Effector memory CD8-positive, alpha-beta T cell (primary cell): ENCODE measurements at places on chromosomes 3 and 15.

DNA sequence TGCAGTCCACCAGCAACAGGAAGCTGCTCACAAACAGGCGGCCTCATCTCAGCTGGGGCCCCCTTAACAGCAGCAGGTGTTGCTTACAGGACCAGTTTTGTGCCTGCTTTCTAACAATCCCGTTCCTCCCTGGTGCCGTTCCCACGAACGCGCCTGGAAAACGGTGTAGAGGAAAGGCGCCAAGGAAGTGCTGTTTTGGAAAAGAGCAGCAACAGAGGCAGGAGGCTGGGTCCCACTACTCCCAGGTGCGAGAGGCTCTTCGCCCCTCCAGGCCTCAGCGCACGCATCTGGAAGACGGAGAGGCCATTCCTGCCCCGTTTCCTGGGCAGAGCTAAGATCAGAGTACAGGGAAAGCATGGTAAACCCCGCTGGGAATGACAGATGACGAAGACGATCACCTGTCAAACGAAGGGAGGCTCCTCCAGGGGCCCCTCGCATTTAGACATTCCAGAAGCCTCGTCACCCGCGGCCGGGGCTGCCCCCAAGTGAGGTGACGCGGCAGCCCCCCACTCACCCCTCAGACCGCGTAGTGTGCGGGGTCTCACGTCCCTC, 603 bp downstream of the SCAPER start:
- DNase-seq: no peak

DNA sequence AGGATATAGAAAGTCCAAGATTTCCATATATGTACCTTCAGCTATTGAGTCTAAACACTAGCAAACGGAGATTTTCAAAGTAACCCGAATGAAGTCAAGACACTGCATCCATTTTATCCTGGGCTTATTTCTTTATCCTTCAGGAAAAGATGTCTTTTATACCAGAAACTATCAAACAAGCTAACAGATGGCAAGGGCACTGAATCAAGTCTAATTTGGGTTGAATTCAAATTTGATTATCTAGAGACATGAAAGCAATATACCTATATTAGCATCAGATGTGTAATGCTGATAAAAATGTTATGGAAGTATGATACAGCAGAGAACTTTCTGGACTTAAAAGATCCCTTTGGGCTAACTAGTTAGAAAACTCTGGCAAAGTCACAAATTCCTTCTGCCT, 138.3 kb upstream of the TSPAN3 start:
- no peak for DNase-seq

DNA sequence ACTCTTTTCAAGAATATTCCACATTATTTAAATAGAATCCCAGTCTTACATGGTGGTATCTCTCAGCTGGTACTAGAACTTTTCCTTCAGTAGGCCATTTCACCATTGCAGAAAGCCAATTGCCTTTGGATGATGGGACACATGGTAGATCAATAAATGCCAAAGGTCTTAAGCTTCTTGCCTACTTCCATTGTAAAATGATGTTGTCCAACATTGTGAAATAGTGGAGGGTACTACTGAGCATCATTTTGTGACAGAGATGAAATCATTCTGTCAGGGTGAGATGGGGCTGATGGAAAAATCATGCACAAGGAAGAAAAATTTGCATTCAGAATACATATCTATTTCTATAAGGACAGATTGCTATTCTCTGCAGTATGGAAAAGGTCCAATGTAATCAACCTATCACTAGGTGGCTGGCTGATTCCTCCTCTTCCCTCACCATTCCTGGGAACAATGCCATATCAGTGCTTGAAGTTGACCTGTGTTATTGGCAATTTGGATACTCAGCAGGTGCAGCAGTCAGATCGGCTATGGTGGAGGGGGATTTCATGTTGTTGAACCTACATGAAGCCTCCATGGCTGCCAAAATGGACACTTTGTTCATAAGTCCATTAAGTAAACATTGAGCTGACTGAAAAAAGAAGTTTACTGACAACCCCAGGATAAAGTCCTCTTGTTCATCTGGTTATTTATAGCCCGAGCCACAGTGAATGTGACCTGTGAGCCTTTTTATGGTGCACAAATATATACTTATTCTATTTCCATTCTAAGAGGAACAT, 596.9 kb upstream of the ARPP21 start:
- DNase-seq: no peak

- DNase-seq: no peak
Observed at GRCh38 chr3:140614001-140614400, 63.9 kb upstream of the TRIM42 start.

- DNase-seq: peak; percentile 99
Observed at GRCh38 chr3:48556796-48557626, at the start of gene PFKFB4. PFKFB4 (minus strand) TSS chr3:48556803; CDS start chr3:48556777, 26 bp downstream.

DNA sequence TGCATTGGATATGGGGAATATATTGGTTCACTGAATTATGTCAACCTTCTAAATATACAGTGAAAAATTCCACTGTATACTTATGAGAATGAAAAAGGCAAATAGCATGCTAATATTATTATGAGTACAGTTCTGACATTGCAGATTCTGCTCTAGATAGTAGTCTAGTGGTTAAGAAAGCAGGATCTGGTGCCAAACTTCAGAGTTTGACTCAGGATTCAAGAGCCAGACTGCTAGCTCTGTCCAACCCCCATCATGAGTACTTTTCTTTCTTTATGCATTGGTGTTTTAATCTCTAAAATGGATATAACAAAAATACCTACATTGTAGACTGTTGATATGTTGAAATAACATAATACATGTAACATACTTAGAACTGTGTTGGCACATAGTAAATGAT, 57.3 kb upstream of the PLSCR4 start:
- no peak for DNase-seq

DNA sequence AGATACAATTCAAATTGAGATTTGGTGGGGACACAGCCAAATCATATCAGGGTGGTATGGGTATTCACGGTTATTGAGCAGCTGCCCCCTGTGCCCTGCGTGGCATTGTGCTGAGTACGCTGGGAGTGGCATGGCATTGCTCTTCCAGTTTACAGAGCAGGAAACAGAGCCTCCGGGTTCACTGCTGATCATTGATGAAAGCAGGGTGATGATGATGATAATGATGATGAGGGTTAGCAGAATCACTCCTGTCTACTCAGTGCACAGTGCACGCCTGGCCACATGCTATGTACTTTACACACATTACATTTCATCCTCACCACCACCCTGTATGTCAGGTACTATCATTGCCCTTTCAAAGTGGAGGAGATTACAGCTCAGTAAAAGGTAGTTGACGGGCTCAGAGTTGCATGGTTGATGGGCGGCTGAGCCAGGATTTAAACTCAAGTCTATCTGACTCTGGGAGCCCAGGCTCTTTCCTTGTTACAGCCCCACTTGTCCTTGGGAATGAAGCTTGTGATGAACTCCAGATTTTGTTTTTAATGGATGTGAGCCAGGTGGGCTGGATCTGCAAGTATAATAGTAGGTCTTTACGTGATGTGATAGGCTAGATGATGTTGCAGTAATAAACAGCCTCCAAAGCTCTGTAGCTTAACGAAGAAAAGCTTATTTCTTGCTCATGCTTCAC, 87.6 kb upstream of the MYZAP start:
- no peak for DNase-seq

DNA sequence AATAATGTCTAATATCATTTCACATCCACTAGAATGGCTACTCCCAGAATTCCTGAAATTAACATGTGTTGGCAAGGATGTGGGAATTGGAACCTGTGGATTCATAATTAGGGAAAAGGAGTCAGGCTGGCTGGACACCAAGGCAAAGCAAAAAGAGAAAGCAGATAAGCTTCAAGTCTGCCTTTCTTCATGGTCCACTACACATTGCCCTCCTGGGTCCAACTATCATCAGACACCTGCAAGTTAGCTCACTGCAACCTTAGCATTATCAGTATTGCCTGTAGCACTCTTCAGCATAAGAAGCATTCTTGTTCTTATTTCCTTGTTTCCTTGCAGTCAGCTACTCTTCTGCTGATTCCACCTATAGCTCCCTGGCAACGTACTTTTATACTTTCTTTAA, 124.3 kb downstream of the ZNF280D start:
- no peak for DNase-seq

DNA sequence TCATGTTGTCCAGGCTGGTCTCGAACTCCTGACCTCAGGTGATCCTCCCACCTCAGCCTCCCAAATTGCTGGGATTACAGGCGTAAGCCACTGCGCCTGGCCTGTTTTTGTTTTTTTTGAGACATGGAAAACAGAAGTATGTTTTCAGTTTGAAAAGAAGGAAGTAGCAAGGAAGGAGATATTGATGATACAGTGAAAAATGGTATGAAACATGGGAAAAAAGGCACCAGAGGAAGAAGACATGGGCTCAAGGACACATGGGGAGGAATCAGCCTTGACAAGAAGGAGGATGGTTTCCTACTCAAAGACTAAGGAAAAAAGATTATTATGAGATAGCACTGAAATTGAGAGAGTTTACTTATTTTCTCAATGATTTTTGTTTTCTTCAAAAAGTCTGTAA, 30.7 kb downstream of the FMN1 start:
- no peak for DNase-seq

- no peak for DNase-seq
Observed at GRCh38 chr3:146222204-146223046, 28.5 kb downstream of the PLSCR4 start.

- DNase-seq: no peak
Observed at GRCh38 chr15:67100801-67101581, 35.6 kb downstream of the SMAD3 start.

DNA sequence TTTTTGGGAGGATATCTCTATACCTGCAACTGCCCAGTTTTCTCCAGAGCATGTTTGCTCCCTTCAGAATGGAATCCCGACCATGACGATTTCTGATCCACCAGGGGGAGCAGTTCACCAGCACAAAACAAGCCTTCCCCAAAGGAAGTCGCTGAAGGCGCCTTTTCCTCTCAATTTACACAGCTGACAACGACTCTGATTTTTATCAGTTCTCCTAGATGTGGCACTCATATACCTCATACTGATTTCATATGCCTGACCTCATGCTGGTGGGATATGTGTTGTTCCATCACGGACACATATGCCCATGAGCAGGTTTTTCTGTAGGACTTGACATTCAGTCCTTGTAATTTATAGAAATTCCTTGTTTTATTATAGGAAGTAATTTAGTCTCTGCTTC, 1028.2 kb downstream of the MCTP2 start:
- DNase-seq: peak; percentile 40

GRCh38 chr15:72785841-72786240, 2.3 kb upstream of the ADPGK start:
- no peak for DNase-seq

DNA sequence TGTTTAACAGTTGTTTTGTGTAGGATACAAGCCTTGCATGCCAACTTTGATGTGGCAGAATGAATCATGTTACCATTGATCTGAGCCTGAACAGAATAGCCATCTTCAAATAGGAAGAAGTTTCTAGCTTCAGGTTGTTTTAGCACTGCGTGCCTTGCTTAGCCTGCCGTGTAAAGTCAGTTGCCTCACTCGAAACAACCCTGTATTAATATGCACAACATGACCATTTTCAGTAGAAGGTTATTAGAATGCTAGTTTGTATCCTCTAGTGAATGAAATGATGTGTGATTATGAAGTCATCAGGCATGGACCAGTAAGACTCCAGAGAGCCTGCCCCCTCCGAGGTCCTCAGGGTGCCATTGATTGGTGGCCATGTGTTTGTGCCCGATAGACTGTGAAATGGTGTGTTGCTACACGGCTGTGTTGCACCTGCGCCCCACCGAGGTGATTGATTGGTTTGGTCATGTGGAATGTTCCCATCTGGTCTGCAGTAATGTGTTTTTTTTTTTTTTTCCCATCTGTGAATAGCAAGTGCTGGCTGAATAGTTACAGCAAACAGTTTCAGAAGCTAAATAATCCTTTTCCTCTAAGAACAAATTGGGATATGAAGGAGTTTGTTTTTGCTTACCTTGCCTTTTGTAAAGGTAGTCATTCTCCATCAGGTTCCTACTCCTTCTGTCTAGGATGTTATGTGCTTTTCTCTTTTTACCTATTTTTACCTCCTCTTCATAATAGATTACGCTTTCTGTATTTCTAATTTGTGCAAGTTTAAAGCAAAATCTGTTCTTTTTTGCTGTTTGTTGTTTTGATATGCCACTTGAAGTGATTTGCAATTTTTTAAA, 214.9 kb downstream of the TCF12 start:
- no peak for DNase-seq

DNA sequence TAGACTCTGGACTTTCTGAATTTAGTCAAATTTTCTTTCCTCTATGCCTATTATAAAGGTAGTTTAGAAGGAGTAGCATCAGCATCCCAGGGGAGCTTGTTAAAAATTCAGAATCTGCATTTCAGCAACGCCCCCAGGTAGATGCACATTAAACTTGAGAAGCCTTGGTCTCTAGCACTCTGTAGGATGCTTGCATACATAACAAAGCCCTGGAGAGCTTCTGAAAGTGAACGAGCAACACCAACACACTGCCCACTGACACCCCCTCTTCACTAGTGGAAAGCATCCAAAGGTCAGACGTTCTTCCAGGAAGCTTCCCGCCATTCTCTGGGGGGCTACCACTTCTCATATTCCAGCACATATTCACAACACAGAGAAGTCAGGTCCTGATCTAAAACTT, 6.5 kb downstream of the PRICKLE2 start:
- no peak for DNase-seq

DNA sequence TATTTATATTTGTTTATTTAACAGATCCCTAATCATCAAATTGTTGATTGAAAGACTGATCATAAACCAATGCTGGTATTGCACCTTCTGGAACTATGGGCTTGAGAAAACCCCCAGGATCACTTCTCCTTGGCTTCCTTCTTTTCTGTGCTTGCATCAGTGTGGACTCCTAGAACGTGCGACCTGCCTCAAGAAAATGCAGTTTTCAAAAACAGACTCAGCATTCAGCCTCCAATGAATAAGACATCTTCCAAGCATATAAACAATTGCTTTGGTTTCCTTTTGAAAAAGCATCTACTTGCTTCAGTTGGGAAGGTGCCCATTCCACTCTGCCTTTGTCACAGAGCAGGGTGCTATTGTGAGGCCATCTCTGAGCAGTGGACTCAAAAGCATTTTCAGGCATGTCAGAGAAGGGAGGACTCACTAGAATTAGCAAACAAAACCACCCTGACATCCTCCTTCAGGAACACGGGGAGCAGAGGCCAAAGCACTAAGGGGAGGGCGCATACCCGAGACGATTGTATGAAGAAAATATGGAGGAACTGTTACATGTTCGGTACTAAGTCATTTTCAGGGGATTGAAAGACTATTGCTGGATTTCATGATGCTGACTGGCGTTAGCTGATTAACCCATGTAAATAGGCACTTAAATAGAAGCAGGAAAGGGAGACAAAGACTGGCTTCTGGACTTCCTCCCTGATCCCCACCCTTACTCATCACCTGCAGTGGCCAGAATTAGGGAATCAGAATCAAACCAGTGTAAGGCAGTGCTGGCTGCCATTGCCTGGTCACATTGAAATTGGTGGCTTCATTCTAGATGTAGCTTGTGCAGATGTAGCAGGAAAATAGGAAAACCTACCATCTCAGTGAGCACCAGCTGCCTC, 14.7 kb downstream of the THBS1 start:
- no peak for DNase-seq

GRCh38 chr3:97895216-97895615, 73.4 kb downstream of the CRYBG3 start:
- DNase-seq: no peak
